Cerebellar nuclear complex (tissue), 1 donor: ENCODE measurements at places on chromosomes 12 and 14.

DNA sequence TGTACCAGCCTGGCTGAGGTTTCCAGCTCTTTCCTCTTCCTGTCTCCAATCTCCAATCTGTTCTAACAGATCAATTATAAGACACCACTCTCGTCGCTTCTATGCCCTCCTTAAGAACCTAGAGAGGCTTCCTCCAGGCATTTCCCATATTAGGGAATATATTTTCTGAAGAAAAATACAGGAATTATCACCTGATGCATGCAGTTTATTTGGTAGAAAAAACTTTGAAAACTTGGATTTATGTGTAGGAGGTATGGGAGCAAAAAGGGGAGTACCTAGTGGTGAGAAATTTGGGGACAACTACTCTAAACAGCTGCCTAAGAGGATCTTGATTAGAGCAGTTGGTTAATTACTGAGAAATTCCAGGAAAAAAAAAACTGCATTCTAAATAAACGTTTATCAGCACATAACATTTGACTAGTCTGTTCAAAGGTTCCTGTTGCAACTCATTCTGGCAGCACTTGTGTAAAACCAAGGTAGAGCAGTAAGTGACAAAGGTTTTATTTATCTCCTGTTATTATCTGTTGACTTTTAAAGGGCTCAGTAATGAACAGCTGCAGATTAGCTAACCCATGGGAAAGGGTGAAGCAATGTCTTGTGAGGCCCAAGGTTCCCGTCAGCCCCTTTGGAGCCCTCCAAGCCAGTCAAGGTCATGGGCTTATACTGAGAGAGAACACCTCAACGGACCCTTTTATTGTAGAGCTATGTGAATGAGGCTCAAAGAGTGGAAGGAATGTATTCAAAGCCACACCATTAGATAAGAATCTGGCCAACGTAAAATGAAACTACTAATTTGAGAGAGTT, 36.4 kb upstream of the NR1H4 start:
- DNase-seq: no peak

GRCh38 chr12:15581006-15581405, 208.2 kb downstream of the EPS8 start:
- DNase-seq: no peak

- no peak for DNase-seq
Observed at GRCh38 chr12:70772836-70773235, 135.6 kb upstream of the PTPRB start.

DNA sequence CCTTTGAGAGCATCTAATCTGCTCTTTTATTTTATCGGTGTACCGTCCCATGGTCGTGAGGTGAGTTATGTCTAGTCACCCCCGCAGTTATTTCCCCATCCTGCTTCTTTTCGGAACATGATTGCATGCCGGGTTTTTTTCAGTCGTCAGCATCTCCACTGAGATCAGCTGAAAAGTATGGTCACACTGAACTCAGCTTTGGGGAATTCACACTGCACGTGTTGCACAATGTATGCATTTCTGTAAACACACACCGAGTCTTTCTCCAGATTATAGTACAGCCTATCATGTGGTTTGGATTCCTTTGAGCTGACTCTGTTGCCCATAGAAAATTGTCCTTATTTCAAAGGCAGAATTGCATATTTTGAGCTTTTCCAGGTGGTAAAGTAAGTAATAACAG, 24.6 kb downstream of the PLXNC1 start:
- no peak for DNase-seq

GRCh38 chr12:31267966-31268365, 58.0 kb downstream of the SINHCAF start:
- DNase-seq: no peak

- no peak for DNase-seq
Observed at GRCh38 chr14:34964977-34965764, 17.6 kb upstream of the SRP54 start.

GRCh38 chr12:20476551-20476950, 108.2 kb downstream of the PDE3A start:
- no peak for DNase-seq

GRCh38 chr12:108633534-108634248, at the start of gene SELPLG:
SELPLG (minus strand) TSS chr12:108633894; CDS start chr12:108624307, 9,587 bp downstream.
- DNase-seq: no peak

- DNase-seq: no peak
Observed at GRCh38 chr14:99824776-99825175, 31.6 kb downstream of the EML1 start.

DNA sequence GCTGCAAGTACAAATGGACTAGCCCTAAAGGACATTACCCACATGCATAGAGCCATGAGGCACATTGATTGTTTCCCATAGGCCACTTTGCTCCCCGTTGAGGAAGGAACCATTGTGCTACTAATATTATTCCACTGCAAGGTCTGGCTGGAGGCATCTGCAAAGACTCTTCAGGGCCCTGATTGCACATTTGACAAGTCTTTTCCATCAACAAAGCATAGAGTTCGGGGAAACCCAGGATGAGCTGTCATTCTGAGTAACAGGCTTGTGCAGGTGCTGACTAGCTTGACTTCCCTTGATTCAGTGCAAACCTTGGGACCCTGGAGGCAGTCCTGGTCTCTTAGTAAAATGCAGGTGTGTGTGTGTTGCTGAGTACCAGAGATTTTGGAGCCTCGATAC, 73.8 kb downstream of the SUSD6 start:
- no peak for DNase-seq

DNA sequence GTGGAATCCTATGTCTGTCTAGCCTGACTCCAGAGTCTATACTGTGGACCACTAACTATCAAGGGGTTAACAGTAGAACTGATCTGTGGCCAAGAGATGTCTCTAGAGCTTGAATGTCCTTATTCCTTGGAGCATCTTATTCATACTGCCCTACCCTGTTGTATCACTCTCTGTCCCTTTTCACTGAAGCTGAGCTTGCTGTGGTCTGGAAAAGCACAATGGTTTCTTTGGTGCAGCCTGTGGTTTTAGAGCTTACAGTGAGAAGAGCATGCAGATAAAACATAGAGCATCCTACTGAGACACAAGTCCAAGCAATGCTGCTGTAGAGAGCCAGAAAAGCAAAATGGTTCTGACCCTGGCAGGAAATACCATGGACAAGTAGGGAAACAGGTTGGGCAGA, 367.0 kb upstream of the ATP2B1 start:
- DNase-seq: no peak

- DNase-seq: no peak
Observed at GRCh38 chr14:73888460-73888725, 1.7 kb downstream of the ZNF410 start.

DNA sequence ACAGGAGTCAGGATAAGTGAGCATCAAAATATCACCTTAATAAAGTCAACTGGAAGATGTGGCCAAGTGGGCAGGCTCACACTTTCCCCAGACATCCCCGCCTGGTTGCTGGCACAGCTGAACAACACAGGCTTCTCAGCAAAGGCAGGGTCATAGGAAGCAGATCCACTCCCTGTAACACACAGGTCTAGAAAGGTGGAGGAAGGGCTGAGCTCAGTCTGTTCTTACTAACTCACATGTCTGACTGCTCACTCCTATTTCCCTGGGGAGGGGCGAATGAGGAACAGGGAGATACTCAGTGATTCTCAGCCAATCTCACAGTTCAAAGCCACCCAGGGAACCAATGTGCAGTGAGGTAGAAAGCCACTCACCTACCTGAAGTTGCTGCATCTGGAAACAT, 45.0 kb upstream of the AMN1 start:
- no peak for DNase-seq

GRCh38 chr12:44015333-44015941, 179.6 kb downstream of the TMEM117 start:
- DNase-seq: no peak

DNA sequence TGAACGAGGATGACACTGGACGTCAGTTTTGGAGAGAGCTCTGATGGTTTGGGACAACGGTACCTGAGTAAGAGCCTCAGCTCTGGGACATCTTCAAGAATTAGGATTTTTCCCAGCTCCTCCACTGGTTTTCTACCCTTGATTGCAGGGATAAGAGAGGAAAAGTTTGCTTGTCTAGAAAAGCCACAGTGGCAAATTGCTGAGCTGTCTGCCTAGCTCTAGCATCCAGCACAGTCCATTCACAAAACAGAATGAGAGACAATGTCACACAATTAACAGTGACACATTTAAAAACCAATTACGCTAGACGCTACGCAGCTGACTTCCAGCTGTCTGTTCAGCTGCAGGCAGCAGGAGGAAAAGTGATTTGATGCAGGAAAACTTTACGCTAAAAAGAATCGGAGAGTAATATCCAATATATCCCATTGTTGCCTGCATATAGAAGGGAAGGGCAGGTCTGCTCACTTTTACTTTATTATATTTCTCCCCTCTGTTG, 168.1 kb upstream of the PRICKLE1 start:
- DNase-seq: no peak

- no peak for DNase-seq
Observed at GRCh38 chr12:21169878-21170472, 39.0 kb downstream of the SLCO1B1 start.

GRCh38 chr14:61290701-61291100, 9.6 kb upstream of the TMEM30B start:
- no peak for DNase-seq

- no peak for DNase-seq
Observed at GRCh38 chr14:105203057-105203531, 22.0 kb upstream of the NUDT14 start.

DNA sequence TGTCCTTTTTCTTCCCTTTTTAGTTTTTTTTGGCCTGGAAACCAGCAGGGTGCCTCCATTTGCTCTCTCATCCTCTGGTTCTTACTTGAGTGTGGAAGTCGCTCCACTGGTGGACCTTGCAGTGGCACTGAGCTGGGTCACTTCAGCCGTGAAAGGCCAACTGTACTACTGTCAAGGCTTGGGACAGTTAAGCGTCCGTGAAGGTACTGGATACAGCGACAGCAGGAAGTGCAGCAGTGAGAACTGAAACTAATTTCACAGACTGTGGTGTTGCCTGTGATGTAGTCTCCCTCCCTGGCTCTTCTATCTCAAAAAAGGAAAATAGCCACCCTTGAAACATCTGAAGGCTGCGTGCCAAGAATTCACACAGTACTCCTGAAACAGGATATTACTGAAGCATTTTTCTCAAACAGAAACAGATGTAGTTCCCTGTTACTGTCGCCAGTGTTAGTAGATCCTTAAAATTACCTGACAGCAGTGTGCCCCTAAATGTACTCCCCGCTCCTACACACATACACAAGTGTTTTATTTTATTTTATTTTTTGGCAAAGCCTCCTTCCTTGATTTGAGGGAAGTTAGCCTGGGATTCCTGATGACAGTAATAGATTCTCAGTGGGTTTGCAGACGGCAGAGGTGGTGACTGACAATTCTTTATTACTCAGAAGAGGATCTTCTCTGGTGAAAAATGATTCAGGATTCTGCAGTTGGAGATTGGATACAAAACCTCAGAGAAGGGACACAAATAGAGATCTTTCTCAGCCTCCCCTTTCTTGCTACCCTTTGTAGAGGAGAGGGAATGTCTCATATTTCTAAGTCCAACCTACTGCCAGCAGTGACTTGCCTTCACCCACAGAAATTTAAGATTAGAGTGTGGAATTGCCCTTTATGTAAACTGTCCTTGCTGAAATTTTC, 4.4 kb downstream of the SUSD6 start:
- DNase-seq: no peak

GRCh38 chr12:67362526-67362925, 93.4 kb downstream of the CAND1 start:
- no peak for DNase-seq

- DNase-seq: no peak
Observed at GRCh38 chr12:98821866-98822265, 176.8 kb downstream of the APAF1 start.

- DNase-seq: no peak
Observed at GRCh38 chr12:14776236-14776961, 26.9 kb downstream of the WBP11 start.

- no peak for DNase-seq
Observed at GRCh38 chr14:92734618-92735017, 13.8 kb downstream of the LGMN start.

GRCh38 chr12:70364695-70365397, 1.2 kb upstream of the KCNMB4 start:
- no peak for DNase-seq

- no peak for DNase-seq
Observed at GRCh38 chr12:45216230-45216982, 511 bp downstream of the ANO6 start.

- no peak for DNase-seq
Observed at GRCh38 chr12:124498275-124499189, 68.9 kb downstream of the NCOR2 start.

DNA sequence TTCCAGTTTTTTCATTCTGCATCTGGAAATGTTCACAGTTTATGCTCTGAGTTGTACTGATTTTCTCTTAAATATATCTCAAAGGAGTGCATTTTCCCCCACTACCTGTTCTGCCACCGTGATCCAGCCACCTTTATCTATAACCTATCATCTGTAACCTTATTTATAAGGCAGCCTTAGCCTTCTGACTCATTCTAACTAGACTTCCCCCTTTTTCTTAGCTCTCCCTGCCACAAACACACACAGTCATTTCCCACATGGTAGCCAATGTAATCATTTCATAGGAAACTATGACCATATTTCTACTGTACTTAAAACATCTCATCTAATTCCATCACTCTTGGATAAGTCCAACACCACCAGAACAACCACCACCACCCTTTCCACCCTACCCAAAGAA, 10.8 kb upstream of the GYS2 start:
- DNase-seq: no peak

DNA sequence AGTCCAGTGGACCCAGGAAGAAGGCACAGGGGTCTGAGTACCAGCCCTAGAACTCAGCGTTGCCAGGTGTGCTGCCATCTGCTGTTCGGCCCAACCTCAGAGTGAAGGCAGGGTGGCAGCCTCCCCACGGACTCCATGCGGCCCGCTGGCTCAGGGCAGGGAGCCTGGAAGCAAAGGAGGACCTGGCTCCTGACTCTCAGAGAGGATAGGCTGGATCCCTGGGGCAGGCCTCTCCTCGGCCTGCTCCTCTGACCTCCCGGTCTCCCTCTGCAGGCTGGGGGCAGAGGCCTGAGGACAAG, 10.1 kb downstream of the MCRS1 start:
- DNase-seq: no peak

DNA sequence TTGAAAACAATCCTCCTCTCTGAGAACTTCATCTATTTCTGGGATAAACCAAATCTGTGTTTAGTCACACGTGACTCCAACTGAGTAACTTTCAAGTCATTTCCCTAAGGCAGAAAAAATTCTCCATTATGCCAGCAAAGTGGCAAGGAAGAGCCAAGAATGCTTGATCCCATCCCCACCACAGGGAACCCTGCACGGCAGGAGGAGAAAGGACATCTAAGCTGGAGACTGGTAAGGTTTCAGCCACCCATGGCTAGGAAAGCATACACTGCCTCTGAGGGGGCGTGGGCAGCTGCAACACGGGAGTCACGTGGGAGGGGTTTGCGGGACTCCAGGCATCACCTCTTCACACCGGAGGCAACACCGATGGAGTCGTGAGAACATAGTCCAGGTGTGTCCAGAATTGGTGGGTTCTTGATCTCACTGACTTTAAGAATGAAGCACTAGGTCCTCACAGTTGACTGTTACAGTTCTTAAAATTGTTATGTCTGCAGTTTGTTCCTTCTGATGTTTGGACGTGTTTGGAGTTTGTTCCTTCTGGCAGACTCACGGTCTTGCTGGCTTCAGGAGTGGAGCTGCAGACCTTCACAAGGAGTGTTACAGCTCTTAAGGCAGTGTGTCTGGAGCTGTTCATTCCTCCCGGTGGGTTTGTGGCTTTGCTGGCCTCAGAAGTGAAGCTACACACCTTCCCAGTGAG, 2.7 kb upstream of the SIVA1 start:
- DNase-seq: no peak
